ENCODE measurements at places on chromosomes 4 and X.
A peak's percentile ranks its signal among the peaks of the same experiment; 100 is the strongest.

DNA sequence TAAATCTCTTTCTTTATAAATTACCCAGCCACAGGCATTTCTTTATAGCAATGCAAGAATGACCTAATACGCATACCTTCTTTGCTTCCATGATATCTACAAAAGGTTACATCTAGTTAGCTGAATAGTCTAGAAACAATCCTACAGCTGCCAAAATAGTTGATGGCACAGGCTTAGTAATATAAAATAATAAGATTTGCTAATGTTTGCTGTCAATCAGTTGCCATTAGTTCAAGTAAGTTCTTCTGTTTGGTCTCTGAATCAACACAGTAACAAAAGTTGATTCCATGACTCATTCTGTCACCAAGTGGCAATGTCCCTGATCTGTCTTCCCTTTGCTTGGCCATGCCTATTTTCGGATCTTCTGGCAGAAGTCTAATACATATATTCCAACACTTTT, 470.2 kb downstream of the SPRY1 start:
- DNase-seq = no peak

DNA sequence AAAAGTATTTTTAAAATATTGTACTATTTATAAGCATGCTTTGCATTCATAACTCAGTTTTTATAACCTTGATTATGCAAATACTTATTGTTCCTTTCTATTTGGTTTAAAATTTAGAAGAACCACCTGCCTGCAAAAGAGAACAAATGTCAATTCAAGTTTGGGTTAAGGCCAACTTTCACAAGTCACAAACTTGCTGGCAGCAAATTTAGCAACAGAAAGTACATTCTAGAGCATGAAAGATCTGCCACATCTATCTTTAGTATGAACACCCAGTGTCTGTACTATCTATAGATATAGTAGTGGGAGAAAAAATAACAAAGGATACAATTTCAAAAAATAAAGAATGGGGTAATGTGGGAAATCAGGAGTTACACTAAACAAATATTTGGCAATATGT, 1014.2 kb downstream of the C4orf33 start:
- no peak for DNase-seq

GRCh38 chr4:28278676-28279075, 1418.0 kb downstream of the STIM2 start:
- no peak for DNase-seq

DNA sequence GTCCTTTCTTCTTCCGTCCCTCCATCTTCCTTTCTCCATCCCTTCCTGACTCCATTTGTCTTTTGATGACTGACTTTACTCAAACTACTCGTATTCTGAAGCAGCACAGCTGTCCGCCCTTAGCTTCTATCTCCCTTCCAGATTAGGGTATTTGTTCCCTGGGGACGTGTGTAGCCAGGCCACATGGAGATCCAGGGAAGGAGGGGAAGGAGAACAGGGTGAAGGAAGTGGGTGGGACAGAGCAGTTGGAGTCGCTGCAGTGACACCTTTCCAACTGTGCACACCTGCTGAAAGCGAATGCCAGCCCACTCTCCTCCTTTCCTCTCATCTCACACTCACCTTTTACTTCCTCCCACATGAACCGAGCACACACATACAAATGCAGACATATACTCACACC, 323.8 kb downstream of the DCTD start:
- DNase-seq = peak; percentile 15

All from NCI-H524 treated with DMSO at 0.1 percent for 48 hours (cell line).